Activated T-cell treated with anti-CD3 and anti-CD28 coated beads, Interleukin-2, amount 50 U/mL, for 1 hour (primary cell): ENCODE measurements at places on chromosomes 4 and X.

GRCh38 chr4:40058121-40058520, 1.5 kb downstream of the N4BP2 start:
- DNase-seq: no peak

- DNase-seq: no peak
Observed at GRCh38 chrX:49071877-49072711, 1.7 kb downstream of the PRAF2 start.

DNA sequence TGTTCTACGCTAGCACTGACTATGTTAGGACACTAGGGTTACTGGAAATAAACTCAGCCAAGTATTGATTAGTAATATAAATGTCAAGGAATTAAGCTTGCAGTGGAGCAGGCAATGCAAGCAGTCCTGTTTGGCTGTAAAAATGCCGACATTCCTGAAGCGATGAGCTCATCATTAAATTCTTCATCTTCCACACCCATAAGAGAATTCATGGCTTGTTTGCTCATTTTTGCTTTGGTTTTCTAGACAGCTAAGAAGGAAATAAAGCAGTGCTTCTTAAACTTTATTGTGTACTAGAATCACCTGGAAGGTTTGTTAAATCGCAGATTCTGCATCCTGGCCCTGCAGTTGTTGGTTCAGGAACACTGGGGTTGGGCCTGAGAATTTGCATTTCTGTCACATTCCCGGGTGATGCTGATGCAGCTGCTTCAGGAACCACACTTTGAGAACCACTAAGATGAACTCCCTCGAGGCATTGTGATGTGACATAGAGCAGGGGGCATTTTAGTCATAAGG, 17.8 kb downstream of the ANXA3 start:
- no peak for DNase-seq

DNA sequence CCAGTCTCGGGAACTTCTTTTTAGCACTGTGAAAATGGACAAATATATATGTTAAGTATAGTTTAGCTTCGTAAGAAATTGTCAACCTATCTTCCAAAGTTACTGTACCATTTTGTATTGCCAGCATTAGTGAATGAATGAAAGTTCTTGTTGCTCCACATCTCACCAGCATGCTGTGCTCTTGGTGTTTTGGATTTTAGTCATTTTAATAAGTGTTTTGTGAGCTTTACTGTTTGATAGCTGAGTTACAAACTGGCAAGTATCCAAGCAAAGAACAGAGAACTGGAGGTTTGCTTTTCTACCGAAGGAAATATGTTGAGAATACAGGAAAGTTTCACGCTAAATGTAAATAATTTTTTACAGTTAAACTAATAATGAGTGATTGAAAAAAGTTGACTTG, 33.0 kb downstream of the SNCA start:
- DNase-seq: no peak

DNA sequence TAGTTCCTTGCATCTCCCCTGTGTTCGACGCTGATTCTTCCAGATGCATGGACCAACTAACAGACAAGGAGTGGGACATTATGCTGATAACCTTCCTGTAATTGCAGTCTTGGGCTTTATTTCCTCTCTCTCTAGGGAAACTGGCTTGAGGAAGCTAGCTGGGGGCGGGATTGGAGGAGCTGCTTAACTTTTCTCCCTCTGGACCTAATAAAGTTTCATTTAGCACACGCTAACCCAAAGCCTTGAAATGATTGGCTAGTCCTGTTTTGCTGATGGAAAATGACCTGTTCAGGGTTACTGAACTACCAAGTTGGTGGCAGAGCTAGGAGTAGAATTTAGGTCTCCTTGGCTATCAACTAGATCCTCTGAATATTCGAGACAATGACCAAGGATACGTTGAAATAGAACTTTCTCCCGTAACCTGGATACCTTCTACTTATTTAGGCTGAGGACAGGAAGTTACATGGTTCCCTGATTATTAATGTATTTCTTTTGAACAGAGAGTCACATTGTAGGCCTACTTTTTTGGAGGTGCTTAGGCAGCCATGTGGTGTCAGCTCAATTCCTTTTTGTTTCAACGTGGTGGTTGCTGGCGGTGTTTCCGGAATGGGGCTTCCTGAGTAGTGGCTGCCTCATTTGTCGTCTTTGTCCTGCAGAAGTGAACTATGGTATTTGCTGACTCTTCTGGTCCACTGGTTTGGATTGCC, 2.0 kb downstream of the PGK1 start:
- DNase-seq: no peak

DNA sequence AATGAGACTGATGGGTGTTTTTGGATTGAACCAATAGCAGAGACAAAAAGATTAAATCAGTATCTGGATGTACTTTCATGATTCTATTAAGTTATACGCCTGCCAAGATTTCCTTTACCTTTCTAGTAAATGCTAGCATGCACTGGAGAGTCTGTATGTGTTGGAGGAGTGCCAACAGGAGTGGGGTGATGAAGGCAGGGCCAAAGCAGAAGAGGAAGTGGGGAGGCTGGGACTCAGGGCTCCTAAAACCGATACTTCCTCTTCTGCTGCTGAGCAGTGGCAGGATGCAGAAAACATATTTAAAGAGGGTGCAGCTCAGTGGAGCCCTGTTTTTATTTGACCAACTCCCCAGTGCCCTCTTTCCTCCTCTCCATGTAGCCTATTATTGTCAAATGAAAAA, 5.6 kb downstream of the CYSLTR1 start:
- peak; percentile 31 for DNase-seq

DNA sequence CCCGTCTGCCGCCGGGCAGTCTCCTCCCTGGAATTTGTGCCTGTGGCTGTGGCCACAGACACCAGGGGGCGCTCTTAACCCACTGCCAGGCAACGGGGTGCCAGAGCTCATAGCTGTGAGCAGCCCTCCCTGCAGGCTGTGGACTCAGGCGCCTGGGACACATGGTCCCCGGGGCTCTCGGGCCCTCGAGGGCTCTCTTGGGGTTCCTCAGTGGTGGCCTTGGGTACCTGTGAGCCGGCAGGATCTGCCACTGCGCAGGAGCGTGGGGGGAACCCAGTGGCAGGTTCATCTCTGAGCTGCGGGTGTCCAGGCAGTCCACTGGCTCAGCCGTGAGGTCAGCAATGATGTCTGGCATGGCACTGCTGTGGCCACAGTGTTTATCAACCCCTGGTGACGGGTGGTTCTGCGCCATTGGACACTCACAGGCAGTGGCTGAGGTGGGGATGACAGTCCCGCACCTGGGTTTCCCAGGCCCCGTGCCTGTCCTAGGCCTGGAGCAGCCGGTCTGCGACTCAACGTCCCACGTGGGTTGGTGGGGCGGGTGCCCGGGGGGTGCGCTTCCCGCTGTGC, 37.2 kb downstream of the PCGF3 start:
- peak; percentile 79 for DNase-seq

DNA sequence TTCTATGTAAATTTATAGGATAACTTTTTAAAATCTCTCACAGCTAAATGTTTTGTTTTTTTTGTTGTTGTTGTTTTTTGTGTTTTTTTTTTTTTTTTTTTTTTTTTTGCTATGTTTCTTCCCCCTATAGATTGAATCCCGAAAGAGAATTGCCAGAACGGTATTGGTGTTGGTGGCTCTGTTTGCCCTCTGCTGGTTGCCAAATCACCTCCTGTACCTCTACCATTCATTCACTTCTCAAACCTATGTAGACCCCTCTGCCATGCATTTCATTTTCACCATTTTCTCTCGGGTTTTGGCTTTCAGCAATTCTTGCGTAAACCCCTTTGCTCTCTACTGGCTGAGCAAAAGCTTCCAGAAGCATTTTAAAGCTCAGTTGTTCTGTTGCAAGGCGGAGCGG, 4.1 kb downstream of the BRS3 start:
- no peak for DNase-seq

GRCh38 chr4:111417521-111417920, 727.7 kb upstream of the FAM241A start:
- DNase-seq: no peak
